ENCODE measurements at places on chromosomes 1 and 21.

DNA sequence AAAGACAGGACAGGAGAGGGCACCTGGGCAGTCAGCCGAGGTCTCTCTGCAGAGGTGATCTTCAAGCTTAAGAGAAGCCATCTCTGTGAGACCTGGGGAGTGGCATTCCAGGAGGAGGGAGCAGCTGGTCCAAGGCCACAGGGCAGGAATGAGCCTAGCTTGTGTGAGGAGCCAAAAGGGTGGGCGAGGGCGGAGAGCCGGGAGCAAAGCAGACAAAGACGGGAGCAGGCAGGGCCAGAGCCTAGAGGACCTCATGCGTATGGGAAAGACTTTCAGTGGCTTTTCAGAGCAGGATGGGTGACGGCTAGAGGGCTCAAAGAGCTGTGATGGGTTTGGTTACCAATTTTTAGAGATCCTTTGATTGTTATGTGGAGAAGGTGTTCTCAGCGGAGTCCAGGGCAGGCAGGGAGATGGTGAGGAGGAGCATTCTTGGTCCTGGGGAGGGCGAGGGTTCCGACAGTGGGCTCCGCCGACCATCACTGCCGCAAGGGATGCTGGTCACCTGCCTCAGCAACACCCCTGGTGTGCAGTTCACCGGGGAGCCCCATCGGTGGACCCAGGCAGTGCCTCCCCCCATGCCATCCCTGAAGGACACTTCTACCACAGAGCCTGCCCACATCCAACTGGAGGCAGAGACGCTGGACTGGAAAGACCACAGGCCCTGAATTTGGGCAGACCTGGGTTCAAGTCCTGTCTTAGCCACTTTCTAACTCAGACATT lies 122.9 kb upstream of the IRF2BP2 start:
- DNase-seq = no peak

- DNase-seq = peak; percentile 73
These were observed 47.4 kb upstream of the LBR start for GRCh38 chr1:225474986-225475820.

DNA sequence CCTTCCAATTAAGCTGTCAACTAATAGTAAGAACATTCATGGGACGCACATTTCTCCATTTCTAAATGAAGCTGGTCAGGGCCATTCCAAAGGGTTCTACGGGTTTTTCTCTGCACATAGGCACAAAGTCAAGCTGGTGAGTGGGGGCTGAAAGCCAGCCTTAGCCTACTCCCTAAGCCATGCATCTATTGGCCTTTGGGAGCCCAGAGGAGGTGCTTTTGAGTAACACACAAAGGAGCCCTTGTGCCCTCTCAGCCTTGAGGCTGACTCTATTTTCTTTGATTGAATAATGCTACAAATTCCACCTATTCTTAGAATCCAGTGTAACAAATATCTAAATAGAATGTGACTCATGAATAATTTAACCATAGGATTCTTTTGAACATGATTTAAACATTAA lies 73.6 kb downstream of the RGS13 start:
- DNase-seq = no peak

DNA sequence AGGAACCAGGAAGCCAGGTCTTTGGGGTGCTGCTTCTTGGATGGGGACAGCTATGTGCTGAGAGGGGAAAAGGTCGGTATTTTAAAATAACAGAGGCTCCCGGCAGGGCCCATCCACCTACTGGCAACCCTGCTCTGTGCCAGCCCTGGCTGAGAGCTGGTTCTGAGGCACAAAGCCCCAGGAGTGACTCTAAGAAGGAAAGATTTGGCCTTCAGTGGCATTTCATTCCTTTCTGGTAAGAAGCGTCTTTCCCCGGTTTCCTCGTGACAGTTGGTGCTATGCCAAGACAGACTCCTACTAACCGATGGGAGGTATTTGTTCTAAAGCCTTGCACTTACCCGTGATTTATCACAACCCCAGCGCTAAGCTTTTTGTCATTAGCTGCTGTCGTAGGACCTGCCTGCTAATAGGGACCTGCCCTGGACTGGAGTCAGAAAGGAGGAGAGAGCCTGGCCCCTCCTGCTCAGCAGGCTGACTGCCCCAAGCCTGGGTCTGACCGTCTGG lies 123.1 kb upstream of the ADAR start:
- peak; percentile 71 for DNase-seq

GRCh38 chr1:15885701-15886610 lies 38.4 kb downstream of the SPEN start:
- peak; percentile 99 for DNase-seq

GRCh38 chr1:162387226-162388082 lies 5.9 kb downstream of the C1orf226 start:
- DNase-seq = peak; percentile 43

DNA sequence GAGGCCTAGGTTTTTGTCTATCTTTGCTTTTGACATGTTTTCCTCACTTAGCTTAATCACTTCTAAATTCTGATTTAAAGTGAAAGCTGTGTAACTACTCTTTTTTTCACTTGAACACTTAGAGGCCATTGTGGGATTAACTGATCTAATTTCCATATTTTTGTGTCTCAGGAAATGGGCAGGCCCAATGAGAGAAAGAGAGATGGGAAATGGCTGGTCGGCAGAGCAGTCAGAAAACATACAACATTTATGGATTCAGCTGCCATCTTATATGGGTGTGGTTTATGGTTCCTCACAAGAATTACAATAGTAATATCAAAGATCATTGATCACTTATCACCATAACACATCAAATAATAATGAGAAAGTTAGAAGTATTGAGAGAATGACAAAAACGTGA lies 320.8 kb downstream of the PTPRC start:
- DNase-seq = no peak

DNA sequence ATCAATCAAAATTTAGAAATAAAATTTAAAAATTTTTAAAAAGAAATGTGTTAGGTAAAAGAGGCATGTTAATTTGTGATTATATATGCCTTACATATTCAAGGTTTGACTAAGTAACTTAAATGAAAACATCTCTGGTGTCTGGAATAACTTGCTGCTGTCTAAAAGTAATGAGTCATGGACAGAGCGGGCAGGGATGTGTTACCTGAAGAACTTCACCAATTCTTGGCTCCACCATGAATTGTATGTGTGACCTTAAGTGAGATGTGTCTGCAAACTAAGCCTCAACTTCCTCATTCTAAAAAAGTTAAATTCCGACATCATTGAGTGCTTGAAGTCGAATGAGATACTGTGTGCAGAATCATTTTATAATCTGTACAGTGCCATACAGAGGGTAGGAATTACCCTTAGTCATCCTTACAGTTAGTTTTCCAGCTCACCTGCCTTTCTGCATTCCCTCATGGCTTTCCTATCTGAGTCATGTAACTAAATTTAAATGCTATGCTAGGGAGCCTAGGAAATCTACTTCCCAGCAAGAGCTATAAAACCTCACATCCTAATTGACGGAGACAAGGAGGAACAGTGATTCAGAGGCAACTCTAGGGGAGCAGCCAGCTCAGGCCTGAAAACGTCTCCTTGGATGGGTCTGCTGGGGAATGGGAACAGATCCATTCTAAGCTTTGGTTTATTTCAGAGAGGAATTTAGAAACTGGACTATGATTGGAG lies 100.7 kb upstream of the TSPAN2 start:
- peak; percentile 71 for DNase-seq

GRCh38 chr1:154975409-154976059 lies 1.1 kb downstream of the CKS1B start:
- DNase-seq = peak; percentile 61

GRCh38 chr21:34132926-34133325 lies 59.5 kb downstream of the MRPS6 start:
- no peak for DNase-seq

DNA sequence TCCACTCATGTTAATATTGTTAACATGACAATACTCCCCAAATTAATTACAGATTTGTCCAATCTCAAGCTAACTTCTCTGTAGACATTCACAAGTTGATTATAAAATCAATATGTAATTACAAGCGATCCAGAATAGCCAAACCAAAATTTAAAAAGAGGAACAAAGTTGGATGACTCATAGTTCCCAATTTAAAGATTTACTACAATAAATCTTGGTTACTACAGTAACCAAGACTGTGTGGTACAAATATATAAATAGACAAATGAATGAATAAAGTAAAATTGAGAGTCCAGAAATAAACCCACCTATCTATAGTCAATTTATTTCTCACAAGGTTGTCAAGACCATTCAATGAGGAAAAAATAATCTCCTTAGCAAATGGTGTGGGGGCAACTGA lies 7.1 kb upstream of the KRTAP10-4 start:
- DNase-seq = no peak

- no peak for DNase-seq
These were observed 45.3 kb downstream of the DIP2A start for GRCh38 chr21:46503922-46504550.

GRCh38 chr1:22533244-22533895 lies 29.9 kb upstream of the EPHA8 start:
- no peak for DNase-seq

All from fibroblast of pulmonary artery (primary cell).